Transverse colon (tissue), 4 donors: ENCODE measurements at places on chromosomes 4 and X. TPM values are rescaled to one million over a fixed set of nuclear protein-coding genes. Genes with fewer than 3 reads are reported as not detected.

DNA sequence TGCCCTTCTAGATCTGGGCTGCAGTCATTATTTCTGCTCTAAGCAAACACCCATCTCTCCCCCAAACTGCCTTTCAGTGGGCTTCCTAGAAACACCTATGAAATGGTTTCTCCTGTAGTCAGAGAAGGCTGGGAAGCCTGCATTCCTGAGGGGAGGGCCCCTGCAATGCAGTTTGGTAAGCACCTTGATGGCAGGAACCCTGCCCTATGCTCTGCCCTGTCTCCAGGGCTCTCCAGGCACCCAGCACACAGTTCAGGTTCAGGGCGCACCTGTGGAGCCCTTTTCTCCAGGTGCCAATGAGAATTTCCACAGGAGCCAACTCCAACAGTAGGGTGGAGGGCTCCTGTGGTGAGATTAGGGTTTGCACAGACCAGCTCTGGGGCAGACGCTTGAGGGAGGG, 69.1 kb upstream of the FBXW7 start:
- no peak for DNase-seq

DNA sequence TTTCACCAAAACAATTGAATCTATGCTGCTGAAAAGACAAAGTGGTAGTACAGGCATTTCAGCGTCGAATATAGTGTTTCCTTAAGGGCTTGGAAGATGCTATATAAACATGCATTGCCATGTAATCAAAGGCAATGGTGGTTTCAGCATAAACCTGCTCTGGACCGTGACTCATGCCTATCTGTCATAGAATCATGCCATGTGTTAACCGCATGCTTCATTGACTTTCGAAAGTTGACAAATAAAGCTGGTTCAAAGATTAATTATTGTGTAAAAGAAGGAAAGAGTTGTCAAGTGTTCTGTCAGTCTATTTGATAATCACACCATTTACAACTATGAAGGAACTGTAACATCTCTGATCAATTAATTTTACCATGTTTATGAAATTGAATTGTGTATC, 83.2 kb downstream of the FUNDC1 start:
- no peak for DNase-seq

DNA sequence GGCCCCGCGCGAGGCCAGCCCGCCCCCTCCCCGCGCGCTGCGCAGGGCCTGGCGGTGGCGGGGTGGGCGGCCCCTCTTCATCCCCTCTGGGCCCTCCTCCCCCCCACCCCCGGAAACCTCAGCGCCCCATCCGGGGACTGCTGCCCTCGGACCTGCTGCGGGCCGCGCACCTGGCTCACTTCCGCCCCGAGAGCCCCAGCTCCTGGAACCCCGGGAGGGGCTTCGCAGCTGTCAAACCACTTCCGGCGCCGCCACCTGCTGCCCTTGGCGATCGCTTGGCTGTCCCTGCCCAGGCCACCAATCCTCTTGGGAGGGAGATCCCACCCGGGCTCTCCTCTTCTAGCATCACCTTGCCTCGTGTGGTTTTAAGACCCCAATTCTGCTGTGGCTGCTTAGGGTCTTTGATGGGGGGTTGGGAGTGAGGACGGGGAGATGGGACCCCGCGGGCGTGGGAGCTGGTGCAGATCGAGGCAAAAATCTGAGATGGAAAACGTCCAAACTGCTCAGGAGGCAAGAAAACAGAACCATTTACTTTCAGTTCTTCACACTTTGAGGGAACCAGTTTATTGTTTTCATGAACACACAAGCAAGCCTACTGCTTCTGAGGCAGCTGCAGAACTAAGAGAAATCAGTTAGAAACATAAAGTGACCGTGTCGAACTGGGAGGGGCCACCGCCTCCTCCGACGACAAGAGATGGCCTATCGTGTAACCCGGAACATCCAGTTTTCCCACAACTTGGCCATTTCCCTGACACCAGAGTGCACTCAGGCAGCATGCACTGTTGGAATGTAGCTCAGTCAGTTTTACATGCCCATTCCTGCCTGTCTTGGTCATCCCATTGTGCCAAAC, 754 bp downstream of the MTMR1 start:
- DNase-seq: peak; percentile 80

DNA sequence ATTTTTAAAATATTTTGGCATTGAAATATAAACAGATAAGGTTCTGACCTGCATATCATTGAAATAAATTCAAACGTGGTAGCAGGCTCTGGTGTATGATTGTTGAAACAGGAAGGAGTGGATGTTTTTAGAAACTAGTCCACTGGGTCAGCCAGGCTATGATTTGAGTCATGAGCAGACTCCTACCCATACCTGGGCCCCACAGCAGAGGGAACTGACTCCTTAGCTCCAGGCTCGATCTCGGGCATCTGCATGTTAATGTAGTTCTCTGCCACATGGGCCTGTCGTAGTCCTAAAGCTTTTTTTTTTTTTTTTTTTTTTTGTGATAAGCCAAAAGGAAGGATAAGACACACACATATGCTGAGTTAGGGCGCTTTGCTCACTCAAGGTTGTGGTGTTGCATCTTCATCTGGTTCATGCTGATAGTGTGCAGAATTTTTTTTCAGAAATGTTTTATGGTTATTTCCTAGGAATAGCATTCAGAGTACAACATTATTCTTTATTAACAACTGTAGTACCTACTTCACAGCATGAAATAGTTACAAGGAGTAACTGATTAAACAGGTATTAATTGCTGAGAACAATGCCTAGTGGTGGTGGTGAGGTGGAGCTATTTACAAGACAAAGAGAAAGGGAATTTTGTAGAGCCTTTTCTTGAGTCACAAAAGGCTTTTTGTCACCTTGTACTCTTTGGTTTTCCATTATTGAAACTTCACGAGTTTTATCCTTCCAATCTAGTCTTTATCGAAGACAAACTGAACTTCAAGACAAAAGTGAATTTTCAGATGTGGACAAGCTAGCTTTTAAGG, 27.3 kb downstream of the OFD1 start:
- no peak for DNase-seq

GRCh38 chr4:164012396-164013027, 518.0 kb downstream of the TMA16 start:
- DNase-seq: no peak

GRCh38 chrX:3450881-3451570, 104.6 kb upstream of the MXRA5 start:
- no peak for DNase-seq

GRCh38 chrX:15497865-15498264, 2.7 kb upstream of the BMX start:
- DNase-seq: peak; percentile 56

DNA sequence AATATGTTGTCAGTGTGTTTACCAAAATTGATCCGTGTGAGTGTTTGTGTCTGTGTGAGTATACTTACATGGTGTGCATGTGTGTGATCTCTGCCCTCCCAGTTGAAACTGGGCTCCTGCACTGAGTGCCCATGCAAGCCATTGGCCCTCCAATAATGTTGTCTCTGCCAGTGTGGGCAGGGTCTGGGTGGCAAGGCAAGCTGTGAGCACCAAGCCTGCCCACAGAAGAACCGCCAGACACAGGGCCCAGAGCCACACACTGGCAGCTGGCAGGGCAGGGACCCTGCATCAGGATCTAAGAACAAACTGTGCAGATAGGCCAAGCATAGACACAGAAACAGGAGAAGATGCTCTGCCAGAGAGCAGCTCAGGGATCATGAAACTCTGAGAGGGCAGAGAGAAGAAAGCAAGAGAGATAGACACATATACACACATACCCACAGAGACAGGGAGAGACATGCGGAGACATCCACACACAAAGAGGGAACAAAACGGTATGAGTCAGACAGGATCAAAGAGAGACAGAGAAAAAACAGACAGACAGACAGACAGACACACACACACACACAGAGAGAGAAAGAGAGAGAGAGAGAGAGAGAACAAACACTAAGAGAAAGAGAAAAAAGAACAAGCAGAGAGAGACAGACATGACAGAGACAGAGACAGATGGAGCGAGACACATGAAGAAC, 555.0 kb downstream of the MID1IP1 start:
- no peak for DNase-seq

GRCh38 chr4:163196926-163197480, 30.3 kb upstream of the NAF1 start:
- DNase-seq: no peak

DNA sequence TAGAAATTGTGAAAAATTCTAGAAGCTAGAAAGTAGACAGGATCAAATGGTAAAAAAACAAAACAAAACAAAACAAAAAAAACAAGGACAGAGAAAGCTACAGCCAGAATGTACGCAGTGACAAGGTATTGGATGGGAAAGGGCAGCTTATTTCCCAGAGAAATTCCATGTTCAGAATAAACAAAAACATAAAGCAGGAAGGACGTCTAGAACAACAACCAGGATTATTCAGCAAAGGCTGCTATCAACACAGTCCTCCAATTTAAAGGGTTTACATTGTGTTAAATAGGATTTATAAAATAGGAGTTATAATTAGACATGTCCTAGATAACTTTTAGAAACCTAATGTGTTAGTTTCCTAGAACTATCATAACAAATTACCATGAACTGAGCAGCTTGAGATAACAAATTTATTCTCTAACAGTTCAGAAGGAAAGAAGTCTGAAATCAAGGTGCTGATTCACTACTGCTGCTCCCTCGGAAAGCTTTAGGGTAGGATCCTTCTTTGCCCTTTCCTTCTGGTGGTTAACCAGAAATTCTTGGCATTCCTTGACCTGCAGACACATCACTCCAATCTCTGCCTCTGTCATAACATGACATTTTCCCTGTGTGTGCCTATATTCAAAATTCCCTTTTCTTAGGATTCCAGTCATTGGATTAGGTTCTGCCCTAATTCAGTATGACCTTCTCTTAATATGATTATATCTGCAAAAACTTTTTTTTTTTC, 175.6 kb downstream of the SNCA start:
- no peak for DNase-seq

DNA sequence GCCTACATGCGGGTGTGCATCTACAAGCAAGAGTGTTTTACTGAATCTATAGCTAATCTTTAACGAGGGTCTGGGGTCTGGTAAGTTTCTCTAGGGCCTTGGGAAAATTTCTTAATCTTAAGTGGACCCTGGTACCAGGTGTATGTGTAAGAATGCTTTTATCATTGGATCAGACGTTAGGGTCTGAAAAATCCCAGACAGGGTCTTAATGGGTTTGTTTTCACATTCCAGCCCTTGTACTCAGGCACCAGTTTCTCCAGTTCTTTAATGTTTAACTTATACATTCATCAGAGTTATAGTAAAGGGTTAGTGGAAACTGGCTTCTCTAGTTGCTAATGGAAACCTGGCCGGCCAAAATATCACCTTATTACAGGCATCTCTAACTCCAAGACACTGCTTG, 11.6 kb downstream of the MAGEB16 start:
- no peak for DNase-seq

DNA sequence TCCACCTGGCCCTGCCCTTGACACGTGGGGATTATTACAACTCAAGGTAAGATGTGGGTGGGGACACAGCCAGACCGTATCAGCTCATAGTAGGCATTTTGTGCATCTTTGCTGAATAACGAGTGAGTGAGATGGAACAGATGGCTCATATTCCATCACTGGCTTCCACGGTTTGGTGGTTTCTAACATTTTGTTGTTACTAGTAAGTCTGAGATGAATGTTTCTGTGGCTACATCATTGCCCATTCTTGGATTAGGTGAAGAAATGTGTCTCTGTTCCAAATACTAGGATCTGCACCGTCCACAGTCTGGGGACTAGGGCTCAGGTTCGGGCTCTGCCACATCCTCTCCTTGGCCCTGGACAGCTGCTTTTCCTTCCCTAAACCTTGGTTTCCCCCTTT, 3.6 kb downstream of the ABLIM2 start:
- no peak for DNase-seq

DNA sequence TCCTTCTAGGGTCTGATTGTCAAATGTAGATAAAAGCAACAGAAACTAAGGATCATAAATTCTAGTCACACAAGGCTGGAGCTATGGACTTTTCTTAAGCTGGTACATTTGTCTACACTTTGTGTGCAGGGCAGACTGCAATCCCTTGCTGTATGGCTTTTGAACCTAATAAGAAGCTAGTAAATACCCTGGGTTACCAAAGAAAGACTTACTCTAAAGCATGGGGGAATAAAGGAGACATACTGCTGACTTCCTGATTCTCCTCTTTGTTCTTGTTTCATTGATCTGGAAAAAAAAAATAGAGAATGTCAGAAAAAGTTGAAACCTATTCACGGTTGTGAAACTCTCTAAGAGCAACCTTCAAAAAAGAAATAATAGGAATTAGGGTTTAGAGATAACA, 216.6 kb upstream of the TLL1 start:
- DNase-seq: no peak

DNA sequence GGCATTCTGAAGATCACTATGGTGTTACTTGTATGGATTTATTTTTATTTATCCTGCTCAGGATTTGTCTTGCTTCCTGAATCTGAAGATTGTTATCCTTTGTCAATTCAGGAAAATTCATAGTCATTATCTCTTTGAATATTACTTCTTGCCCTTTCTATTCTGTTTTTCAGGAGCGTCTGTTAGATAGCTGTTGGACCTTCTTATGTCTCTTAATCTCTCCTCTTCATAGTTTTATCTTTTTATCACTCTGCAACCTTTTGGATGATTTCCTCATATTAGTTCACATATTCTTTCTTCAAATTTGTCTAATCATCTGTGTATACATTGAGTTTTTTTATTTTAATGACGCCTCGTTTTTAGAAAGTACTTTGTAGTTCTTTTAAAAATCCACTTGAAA, 19.6 kb downstream of the WDR19 start:
- DNase-seq: no peak

GRCh38 chr4:7857238-7857701, 82.4 kb downstream of the AFAP1 start:
- DNase-seq: no peak

DNA sequence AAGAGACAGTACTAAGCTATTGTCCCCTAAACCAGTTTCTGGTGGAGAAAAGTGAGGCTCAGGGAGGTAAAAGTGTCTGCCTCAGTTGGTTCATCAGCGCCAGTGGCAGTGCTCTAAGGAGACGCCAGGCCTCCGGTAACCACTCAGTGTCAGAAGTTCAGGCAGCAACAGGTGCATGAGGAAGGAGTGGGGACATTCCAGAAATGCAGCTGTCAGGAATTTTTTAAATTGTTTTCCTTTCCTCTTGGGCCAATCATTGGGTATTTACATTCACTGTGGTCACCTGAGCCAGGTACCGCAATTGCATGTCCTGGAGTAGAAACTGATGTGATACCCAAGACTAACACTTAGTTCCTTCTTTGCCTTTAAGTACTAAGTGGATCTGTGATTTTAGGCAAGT, 40.2 kb upstream of the HS3ST1 start:
- no peak for DNase-seq

- DNase-seq: no peak
These were observed 10.3 kb downstream of the SPATA4 start for GRCh38 chr4:176185051-176185450.

GRCh38 chr4:40379248-40379647, 44.1 kb downstream of the CHRNA9 start:
- DNase-seq: no peak

GRCh38 chr4:42280327-42281095, 116.8 kb upstream of the SHISA3 start:
- no peak for DNase-seq

The GYG2 gene
- total RNA-seq: 6.8 TPM

The FAT1 gene
- total RNA-seq: 477 TPM

The VCX3B gene
- total RNA-seq: not detected

The GAGE13 gene
- total RNA-seq: not detected

The F11 gene
- total RNA-seq: not detected

The LDOC1 gene
- 1.6 TPM for total RNA-seq

The F8A3 gene
- total RNA-seq: 40.8 TPM

The CSAG3 gene
- total RNA-seq: not detected

The EXOC1L gene
- not detected for total RNA-seq

The RPA4 gene
- 5.9 TPM for total RNA-seq
